ENCODE measurements at places on chromosomes 11 and 22.
A peak's percentile ranks its signal among the peaks of the same experiment; 100 is the strongest.

- DNase-seq, result no peak
Observed at GRCh38 chr11:973237-973636, 47.6 kb downstream of the AP2A2 start.

DNA sequence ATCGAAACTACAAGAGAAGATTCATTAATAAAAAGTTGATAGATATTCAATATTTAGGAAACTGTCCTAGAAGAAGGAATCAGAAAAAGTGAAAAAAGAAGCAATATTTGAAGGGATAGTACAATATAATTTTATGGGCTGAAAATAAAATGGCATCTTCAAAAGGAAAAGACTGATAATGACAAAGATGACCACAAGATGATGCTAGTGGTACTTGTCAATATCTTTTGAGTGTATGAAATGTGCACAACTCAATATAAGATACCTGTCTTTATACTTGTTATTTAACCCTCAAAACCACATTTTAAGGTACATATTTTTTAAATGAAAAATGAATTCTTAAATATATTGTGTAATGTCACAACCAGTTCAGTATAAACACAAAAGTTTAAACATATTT is 1059.6 kb upstream of the RAG2 start:
- DNase-seq, result no peak

DNA sequence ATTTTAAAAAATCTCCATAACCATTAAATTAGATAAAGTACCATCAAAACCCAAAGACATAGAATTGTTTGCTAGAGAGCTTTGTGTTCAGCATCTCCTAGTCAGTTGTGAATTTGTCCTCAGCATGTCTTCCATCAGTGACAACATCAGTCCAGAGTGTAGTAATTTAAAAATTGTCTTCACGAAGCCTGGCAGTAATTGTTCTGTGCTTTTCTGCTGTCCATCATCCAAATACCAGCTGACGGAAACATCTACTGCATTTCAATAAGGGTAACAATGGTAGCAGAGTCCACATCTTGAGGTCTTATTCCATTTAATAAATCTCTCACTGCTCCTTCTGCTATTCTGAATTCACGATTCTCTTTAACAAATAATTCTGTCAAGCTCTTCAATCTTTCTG is 121.5 kb downstream of the ATXN10 start:
- DNase-seq, result no peak

DNA sequence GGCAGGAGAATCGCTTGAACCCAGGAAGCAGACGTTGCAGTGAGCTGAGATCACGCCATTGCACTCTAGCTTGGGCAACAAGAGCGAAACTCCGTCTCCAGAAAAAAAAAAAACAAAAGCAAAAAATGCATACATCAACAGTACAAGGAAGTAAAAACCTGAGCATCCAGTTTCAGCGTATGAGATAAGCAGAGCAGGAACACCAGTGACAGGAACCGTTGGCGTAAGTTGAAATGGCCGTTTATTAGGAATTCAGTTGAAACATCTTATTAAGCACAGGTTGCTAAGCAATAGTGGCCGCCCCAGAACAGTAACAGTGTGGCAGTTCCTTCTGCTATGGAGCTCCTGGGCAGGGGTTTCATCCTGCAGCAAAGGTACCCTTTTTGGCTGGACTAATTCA is 4.0 kb upstream of the L3MBTL2 start:
- peak; percentile 22 for DNase-seq

DNA sequence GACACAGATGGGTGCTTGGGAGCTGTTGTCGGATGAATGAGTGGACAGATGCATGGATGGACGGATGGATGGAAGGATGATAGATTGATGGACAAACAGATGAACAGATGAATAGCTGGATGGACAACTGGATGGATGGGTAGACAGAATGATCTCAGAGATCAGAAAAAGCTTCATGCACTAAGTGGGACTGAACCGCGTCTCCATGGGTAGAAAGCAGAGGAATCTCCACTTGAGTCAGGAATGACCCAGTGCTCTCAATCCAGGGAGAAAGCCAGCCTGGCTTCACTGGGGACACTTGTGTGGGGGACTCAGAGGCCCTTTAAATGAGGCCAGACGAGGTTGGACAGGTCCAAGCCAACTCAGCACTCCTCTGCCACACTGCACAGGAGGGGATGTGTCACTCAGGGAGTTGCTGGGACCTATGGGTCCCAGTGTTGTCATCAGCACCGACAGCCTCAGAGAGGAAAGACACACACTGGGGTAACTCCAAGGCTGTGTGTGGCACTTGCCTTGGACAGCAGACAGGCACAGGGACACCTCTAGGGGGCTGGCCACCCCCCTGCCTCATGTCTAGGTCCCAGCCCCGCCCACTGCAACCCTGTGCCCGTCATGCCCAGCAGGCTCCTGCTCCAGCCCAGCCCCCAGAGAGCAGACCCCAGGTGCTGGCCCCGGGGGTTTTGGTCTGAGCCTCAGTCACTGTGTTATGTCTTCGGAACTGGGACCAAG is 5.6 kb downstream of the IGLL5 start:
- no peak for DNase-seq

DNA sequence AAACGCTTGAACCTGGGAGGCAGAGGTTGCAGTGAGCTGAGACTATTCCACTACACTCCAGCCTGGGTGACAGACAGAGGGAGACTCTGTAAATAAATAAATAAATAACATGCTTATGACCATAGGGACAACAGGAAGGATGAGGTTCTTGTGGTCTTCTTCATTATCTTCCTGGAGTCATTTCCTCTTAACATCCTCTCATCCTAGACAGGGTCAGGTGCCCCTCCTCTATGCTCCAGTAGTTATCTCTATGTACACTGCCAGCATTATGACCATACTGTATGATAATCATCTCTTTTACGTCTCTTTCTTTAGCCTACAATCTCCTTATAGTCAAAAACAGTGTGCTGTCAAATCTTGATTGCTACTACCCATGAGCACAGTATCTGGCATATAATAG is 17.7 kb downstream of the RAB30 start:
- no peak for DNase-seq

GRCh38 chr11:128105950-128106349 is 481.4 kb downstream of the ETS1 start:
- DNase-seq, result no peak

DNA sequence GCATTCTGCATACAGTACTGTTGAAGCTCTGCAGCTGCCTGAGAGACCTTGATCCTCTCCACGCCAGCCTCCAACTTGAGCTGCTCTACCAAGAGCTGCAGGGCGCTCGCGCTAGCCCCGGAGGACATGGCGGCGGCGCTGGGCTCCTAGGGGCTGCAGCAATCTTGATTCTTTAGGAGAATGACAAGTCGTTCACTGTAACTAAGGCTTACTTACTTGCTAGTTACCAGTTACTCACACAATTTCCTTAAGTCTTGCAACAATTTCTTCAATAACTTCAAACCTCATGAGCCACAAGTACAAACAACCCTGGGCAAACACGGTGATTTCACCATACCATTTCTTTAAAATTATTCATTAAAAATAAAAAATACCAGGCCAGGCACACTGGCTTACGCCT is 21.9 kb downstream of the SBF2 start:
- DNase-seq, result no peak

- no peak for DNase-seq
Observed at GRCh38 chr11:14812757-14813156, 79.3 kb downstream of the CYP2R1 start.

DNA sequence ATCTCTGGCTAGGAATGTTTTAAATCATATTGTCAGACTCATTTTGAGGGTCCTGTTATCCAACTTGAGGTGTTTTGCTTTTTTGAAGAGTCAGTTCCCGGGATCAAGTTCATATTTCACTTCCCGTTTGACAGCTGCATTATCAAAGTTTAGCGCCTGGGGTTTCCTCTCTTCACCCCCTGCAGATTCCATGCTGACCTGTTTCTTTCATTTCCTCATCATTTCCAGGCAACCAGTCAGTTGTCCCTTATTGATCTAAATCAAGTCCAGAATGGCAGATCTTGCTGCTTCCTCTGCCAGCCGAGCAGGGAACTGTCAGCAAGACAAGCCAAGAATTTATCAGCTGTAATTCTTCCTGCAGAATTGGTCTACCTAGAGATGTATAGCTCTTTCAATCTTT is 197.6 kb upstream of the SYN3 start:
- DNase-seq, result no peak

DNA sequence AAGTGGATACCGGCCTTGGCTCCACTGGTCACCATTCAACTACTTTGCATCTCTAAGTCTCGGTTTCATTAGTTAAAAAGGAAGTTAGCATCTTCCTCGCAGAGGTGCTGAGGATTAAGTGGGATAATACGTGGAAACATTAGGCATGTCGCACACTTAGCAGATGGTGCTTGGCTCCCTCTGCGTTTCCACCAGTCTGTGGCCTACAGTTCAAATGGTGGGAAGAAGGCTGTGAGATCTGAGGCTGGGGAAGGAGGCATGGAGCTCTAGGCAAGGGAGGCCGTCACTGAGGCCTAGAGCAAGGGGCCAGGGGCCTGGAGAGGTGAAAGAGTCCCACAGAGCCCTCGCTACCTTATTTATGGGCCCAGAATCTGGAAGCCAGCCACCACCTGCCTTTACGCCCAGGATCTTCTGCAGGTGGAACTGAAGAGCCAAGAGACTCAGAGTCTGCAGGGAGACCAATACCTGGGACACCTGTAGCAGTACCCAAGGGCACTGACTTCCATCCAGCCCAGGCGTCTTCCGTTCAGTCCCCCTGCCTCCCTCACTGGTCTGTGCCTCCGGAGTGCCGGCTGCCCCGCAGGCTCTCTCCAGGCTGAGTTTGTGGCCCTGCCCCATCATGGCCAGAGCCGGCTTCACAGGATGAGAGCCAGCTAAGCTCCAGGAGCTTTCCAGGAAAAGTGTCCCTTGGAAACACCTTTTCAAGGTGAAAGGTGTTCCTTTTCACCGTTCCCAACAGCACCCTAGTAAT is 66.1 kb upstream of the A4GALT start:
- no peak for DNase-seq

DNA sequence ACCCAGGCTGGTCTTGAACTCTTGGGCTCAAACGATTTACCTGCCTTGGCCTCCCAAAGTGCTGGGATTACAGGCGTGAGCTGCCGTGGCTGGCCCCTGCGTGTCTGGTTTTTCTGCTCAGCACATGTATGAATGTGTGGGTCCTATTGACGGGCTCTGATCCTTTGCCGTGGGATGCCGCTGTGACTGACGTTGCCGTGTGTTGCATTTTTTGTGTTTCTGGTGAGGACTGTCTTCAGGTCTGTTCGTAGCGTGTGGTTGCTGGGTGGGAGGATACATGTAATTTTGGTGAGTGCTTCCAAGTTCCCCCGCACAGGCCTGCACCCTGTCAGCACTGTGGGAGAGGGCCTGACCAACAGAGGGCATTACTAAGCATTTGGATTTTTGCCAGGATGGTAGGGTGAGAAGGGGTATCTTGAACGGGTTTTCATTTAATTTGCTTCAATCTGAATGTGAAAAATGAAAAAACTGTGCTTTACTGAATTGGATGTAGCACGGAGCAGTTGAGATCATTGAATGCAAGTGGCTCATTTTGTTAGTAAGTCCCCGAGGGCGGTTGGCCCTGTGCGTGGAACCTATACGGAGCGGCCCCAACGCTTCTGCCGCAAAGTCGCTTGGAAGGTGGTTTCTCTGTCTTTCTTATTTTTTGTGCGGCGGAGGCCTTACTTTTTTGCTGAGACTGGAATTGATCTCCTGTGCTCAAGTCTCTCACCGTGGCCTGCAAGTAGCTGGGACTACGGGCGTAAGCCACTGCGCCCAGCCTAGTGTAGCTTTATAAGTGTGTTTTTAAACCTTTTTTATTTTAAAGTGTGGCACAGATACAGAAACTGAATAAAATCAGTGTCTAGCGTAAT is 8.2 kb downstream of the ZBED4 start:
- DNase-seq, result no peak

DNA sequence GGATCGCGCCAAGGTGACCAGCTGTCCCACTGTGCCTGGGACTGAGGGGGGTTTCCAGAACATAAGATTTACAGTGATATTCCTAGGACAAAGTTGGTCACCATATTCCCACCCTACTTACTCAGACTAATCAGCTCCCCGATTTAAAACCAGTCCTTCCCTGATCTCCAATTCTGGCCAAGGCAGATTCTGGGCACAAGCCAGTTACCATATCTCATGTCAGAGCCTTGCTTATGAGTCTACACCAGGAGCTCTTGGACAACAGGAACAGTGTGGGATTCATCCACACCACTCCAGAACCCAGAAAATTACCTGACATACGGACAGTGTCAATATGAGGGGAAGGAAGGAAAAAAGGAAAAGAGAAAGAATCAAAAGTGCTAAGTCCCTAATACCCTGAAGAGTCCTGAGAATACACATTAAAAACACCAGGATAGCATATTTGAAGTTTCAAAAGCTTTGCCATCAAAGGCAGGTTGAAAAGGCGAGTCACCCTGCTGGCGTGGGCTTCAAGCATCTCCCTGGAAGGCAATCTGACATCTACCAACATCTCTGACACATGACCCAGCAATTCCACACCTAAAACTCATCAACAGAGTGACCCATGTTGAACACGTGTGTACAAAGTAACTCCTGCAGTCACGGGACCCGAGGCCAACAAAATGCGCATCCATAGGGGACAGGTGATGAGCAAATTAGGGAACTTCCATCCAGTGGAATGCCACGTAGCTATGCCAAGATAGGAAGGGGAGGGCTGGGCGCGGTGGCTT is 8.0 kb upstream of the IL2RB start:
- DNase-seq, result no peak

GRCh38 chr11:67601098-67601497 is 5.6 kb upstream of the NDUFV1 start:
- no peak for DNase-seq

DNA sequence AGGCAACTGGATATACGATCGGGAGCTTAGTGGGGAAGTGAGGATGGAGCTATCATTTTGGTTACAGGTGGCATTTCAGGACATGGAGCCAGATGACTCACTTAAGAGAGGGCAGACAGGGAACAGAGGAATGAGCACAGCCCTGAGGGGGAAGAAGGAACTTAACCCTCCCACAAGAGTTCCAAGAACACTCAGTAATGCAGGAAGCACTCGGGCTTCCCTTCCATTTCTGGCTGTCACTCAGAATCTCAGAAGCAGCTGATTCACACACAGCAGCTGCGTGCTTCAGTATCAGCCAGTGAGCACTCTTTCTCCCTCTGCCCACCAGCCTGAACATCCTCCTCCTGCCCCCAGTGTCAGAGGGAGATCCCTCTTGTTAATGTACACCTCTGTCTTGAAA is 34.8 kb downstream of the EFCAB6 start:
- peak; percentile 37 for DNase-seq

DNA sequence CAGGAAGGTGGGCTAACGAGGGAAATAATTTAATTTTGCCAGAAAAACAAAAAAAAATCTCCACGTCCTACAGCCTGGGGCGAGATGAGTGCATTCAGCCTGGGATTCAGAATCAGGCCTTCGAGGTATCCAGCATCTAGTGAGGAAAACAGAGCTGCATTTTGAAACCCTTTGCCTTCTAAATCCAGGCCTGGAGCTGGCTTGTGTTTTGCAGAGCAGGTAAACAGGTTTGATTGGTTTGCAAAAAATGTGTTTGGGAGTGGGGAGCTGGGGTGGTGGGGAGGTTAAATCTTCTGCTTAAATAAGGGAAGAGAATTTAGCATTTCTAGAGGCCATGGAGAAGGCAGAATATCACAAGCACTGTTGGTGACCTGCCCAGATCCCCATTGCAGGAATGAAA is 29.7 kb upstream of the RASD2 start:
- no peak for DNase-seq

- DNase-seq, result no peak
Observed at GRCh38 chr11:69460540-69461257, 20.8 kb upstream of the LINC01488 start.

- DNase-seq, result peak; percentile 81
Observed at GRCh38 chr11:58525037-58525614, 17.2 kb upstream of the OR5B21 start.

- no peak for DNase-seq
Observed at GRCh38 chr11:11987503-11988022, 20.9 kb downstream of the DKK3 start.

Measured in inflammatory macrophage treated with lipopolysaccharide for 1 hour (primary cell).